ENCODE measurements at places on chromosomes 6 and 20. TPM values are rescaled to one million over a fixed set of nuclear protein-coding genes. Genes with fewer than 3 reads are reported as not detected.

SSR1 gene
- total RNA-seq: 74.2 TPM

MUC21 gene
- total RNA-seq: not detected

DNA sequence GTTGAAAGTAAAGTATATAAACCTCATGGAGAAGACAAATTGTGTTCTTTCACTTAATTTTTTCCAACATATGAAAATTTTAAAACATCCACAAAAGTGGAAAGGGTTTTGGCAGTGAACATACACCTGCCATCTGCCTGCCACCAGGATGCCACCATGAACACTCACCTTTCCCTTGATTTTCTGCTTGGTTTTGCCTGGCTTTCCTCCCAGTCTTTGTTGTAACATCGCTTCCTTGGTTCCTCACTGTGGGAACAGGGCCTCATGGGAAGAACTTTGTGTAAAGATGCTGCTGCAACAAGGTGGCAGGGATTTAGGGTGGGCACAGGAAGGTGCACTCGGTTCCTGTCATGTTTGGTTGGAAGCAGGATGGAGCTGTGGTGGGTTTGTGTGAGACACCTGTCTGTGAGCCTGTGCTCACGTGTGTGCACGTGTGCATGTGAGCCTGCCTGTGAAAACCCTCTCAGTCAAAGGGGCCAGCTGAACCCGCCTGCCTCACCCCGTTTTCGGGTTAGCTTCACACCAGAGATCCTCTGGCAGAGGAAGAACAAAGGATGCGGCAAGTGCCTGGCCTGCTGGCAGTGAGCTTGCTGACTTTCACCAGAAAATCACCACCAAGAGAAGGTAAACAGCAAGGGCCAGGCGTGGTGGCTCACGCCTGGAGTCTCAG is 11.0 kb upstream of the RBM38 start:
- DNase-seq: no peak

DNA sequence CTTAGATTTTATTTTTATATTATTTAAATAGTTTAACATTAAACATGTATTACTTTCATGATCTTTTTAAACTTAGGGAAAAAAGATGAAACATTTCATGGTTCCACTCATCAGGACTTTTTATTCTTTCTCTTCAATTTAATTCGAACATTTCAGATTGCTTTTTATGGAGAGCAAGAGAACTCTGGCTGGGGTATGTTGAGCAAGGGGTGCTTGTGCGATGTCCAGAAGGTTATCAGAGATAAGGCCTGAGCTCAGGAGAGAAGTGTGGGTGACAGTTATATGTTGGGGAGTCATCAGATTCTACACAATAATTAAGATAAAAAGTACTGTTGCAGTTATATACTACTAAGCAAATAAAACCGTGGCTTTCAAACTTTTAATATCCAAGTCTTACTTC is 37.5 kb downstream of the FKBP5 start:
- no peak for DNase-seq

HLA-DQA1 gene
- not detected for total RNA-seq

DNA sequence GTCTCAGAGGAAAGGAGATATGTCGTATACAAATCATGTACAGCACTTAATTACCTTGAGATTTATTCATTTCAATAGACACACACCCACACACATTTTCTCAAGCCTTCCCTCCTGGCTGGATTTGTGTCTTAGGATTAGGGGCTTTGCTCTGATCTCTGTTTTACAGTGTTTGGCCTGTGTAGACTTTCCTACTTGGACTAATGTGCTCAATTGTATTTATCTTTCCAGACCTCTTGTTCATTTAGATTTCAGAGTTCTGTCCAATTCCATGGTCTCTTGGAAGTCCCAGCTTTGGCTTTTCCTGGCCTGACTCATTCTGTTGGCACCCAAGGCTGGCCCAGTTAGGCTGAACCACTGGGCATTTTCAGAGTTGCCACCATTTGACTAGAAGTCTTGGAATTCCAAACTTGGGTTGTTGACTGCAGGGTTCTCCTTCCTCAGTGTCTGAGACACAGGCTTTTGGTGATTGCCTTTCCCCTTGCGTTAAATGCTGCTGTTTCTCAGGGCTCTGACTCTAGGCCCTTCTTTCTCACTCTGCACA is 8.9 kb upstream of the RFPL4B start:
- DNase-seq: peak; percentile 66

DNA sequence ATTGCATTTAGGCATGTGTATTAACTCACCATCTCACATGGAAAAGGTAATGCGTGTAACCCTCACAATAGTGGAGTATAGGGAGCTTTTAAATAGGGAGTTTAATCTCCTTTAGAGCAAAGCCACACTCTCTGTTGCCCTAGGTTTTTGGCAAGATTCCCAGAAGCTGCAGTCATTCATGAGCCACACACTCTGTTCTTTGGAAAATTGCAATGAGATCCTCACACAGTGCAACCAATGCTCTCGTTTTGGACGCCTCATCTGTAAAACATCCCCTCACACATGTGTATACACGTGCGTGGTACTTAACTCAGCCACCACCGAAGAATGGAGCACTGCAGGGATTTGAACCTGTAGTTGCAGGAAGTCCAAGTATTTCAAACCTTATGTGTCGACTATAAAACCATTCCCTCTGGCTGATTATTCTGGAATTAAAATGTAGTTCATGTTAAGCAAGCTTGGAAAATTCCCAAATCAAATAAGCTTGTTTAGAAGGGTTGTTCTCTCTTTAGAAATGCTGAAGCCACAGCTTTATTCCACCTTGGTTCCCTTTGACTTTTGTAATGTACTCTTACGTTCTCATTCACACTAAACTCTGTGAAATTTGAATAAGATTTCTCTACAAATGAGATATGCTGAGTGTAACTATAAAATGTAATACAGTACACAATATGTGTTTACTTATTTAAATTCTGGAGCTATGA is 489.8 kb upstream of the MANEA start:
- peak; percentile 72 for DNase-seq

PDE10A gene
- 15.8 TPM for total RNA-seq

- DNase-seq: no peak
Observed at GRCh38 chr20:9122571-9122970, 53.7 kb downstream of the PLCB4 start.

DNA sequence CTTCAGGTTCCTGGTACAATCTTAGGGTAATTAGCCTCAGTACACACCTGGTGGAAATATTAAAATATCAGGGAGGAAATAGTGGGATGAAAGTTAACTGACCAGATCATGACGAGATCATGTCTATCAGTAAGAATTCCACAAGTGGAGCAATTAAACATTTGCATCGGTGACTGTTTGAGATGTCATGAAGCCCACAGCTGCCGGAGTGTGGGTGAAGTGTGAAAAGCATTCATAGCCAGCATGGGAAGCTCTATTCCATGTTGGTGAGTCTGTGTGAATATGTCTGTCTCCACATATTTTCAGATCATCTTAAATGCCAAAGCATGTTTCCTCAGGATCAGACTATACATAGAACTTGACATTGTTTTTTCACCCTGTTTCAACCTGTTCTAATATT is 142.8 kb downstream of the IPCEF1 start:
- DNase-seq: no peak

MRAP2 gene
- 7.0 TPM for total RNA-seq

DNA sequence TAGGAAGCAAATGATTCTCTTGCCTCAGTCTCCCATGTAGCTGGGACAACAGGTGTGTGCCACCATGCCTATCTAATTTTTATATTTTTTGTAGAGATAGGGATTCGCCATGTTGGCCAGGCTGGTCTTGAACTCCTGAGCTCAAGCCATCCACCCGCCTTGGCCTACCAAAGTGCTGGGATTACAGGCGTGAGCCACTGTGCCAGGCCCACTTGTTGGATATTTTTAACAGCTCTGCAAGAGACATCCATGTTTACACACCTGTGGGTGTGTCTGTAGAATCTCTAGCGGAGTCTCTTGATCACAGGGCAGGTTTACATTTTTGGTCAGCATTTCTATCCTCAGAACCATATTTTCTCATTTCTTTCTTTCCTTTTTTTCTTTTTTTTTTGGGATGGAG is 53.1 kb upstream of the ZFP64 start:
- no peak for DNase-seq

BMP6 gene
- 0.10 TPM for total RNA-seq

- DNase-seq: no peak
Observed at GRCh38 chr6:26033941-26034354, 53.3 kb upstream of the HFE start.

DNA sequence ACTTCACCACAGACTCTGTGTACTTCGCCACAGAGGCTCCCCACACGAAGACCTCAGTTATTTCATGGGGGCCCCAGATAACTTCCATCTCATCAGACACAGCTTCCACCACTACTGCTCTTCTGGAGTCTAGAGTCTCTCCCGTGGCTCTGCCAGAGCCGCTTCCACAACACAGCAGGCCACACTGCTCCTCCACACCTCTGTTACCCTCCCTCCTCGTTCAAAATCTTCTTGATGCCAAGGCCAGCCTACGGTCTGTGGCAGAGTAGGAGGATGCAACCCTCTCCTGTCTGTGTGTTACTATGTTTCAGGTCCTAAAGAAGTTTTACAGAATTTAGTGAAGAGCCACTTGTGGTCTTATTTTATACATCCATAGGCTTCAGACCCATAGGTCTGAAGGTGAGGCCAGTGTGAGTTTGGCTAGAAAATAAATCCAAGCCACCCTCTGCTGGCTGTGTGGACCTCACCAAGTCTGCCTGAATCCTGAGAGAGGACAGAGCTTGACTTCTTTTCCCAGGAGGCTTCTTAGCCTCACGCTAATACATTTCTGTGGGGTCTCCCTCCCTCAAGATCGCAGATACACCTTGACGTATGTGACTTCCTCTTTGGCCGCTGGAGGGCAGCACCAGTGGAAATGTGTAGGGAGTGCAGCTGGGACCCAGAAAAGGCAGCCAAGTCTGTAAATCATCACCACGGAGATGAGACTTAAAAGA is 197.7 kb downstream of the FAXC start:
- peak; percentile 43 for DNase-seq

GRCh38 chr6:128580224-128581110 is 60.1 kb upstream of the PTPRK start:
- DNase-seq: no peak

GRCh38 chr6:14913931-14914330 is 331.9 kb upstream of the JARID2 start:
- DNase-seq: no peak

DNA sequence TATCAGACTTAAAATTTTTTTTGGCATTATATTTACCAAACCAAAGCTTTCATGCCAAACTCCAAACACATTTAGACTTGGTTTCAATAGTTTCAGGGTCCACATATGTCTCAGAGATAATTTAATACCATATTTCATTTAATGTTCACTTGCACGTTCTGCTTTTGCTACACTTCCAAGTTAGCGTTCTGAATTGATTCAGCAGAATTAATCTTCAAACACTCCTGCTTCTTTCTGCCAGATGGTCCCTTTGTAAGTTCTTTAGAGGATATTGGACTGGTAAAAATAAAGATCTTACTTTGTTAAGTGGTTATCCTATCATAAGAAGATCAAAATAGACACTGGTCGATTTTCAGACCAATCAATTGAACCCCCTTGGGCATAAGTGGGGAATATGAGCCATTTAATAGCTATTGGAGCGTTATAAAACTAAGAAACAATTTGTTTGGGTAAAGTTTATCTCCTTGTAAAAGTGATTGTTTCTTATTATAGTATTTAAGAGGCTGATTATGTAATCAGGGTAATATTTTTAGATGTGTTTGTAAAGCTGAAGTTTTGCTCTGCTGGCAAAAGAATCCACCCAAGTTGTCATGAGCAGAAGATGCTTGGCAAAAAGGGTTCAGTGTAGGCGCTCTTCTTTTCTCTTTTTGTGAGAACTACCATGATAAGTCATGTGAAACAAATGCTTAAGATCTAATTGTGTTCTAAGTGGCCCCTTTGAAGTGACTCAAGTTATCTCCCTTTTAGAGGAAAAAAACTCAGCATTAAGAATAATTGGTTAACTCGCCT is 92.2 kb downstream of the MCHR2 start:
- DNase-seq: no peak

DNA sequence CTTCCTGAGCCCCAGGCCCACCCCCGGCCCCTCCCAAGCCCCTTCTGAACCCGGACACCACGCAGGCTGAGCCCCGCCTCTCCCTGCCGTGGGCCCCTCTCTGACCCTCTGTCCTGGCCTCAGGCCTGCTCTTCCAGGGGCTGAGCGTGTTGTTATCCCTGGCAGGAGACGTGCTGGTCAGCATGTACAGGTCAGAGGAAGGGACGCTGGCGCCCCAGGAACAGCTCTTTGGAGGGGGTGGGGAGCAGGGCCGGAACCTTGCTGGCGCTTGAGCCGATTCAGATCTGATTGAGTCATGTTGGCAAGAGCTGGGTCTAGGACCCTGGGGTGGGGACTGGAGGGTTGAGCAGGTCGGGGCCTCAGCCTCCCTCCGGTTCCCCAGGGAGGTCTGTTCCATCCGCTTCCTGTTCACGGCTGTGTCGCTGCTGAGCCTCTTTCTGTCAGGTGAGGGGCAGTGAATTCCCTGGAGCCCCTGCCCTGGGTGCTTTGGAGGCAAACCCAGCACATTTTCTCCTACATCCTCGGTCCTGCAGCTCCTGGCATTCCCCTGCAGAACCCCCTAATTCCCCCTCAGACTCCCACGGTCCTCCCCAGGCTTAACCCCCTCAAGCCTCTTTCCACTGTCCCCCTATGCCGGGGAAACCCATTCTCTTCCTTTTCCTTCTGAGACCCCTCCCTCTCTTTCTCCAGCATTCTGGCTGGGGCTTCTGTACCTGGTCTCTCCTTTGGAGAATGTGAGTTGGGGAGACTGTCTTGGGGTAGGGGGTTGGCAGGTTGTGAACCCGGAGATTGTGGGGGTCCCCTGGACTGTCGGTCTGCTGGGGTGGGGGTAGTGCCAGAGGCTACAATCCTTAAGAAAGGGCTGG is 2.0 kb downstream of the SPAG4 start:
- DNase-seq: peak; percentile 54

PPP1R3G gene
- 1.0 TPM for total RNA-seq

- DNase-seq: no peak
Observed at GRCh38 chr20:42447270-42447669, 742.4 kb downstream of the PTPRT start.

DNA sequence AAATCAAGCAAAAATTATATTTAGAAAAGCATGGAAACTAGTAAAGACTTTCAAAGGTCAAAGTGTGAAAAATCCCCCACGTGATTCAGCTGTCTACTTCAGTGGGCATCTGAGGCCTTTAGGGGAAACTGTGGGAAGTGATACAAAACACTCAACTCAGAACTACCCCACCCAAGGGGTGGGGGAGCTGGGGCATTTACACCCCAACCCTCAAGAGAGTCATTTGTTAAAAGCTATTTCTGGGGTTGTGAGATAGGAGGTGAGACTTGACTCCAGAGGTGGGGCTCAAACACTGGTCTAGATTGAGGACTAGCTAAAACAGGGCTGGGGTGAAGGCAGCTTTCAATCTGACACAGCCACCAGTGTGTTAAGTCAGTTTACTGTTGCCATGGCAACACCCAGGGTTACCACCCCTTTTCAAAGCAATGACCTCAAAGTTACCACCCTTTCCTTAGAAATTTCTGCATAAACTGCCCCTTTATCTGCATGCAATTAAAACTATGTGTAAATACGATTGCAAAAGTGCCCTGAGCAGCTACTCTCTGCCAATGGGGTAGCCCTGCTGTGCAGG is 9.9 kb upstream of the GTSF1L start:
- DNase-seq: no peak

GRCh38 chr20:52624281-52624680 is 347.9 kb upstream of the TSHZ2 start:
- peak; percentile 39 for DNase-seq
